CMK (cell line): ENCODE measurements at places on chromosomes 16 and 17.

- DNase-seq = no peak
These were observed 15.4 kb downstream of the SCO1 start for GRCh38 chr17:10681866-10682446.

DNA sequence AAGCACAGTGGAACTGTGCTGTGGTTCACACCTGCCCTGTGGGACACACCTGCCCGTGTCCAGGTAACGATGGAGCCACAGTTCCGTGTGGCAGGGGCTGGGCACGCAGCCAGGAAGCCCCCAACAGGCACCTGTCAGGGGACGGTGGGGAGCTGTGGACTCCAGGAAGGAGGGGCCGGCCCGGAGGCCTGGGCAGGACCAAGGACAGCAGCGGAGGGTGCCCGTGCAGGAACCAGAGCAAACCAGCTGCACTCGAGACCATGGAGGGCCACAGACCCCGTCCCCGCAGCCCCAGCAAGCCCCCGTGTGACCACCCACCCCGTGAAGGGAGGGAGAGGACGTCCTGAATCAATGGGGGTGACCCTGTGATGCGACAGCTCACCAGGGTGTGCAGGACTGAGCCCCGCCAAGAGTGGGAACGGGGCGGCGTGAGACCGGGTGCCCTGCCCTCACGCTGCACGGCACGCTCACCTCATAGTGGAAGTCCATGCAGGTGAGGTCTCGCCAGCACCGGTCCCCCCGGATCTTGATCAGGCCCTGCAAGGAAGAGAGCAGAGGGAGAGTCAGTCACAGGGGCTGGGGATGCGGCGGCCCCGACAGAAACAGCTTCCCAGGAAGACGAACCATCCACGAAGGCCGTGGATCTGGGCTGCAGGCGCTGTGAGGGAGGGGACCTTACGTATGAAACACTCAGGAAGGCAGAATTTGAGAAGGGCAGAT lies 78.1 kb downstream of the LMF1 start:
- DNase-seq = no peak

DNA sequence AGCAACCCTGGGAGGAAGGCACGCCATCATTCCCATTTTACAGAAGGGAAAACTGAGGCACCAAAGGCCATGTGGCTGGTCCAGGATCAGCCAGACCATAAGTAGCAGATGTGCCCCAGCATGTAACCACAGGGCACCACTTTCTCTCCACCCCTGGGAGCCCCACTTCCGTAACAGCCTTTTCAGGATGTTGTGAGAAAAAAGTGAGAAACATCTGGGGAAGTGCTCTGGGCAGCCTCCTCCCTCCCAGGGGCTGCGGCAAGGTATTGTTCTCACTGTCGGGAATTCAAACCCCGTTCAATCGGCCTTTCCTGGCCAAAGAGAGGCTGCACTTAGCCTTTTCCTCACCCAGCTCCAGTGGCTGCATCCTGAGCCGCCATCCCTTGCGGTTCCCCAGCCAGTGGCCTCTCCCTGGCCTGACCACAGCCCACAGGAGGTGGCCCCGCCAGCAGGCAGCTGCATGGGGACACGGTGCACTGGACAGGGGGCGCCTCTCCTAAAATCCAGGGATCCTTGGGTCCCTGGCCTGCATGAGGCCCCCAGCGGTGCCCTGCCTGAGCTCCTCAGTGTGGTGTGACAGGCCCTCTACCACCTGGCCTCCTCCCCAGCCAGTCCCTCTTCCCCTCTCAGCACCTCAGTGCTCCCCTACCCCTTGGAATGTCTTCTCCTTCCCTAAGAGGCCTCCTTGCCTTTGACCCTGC lies 5.7 kb upstream of the CDH5 start:
- no peak for DNase-seq

GRCh38 chr16:86072328-86073102 lies 173.6 kb downstream of the IRF8 start:
- peak; percentile 11 for DNase-seq

- DNase-seq = no peak
These were observed 29.9 kb upstream of the TNRC6C start for GRCh38 chr17:77928519-77929179.

GRCh38 chr17:5870231-5870953 lies 199.8 kb upstream of the WSCD1 start:
- DNase-seq = no peak

DNA sequence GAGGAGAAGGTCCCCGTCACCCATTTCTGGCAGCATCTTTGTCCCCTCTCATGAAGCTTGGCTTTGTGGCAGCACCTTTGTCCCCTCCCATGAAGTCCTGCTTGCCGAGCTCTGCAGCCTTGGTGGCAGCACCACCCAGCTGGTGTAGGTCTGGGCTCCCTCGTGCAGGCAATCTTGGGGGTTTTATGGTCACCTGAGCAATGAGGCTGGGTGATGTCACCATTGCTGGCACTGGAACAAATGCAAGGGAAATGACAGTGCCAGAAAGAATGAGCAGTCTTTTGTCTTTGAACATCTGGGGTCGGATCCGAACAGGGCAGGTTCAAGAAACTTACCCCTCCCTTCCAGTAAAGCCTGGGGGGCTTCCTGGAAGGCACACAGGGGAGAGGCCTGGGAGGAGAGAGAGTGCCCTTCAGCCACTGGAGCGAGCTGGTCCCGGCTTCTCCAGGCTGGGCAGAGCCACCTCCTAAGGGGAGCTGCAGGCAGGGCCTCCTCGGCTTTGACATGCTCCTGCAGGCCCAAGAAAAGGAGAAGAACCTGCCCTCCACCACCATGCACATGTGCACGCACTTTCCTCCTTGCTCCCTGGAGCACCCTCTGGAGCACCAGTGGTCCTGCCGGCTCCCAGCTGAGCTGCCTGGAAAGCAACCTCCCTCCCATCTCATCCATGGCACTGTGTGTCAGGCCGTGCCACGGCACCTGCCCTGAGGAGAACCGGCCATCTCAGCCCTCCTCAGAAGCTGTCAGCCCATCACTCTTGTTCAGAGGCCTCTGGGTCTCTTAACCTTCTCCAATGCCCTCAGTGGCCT lies 16.0 kb downstream of the BTBD17 start:
- DNase-seq = no peak
